Epithelial cell of esophagus (primary cell): ENCODE measurements at places on chromosomes 12 and 14.
A peak's percentile ranks its signal among the peaks of the same experiment; 100 is the strongest.

DNA sequence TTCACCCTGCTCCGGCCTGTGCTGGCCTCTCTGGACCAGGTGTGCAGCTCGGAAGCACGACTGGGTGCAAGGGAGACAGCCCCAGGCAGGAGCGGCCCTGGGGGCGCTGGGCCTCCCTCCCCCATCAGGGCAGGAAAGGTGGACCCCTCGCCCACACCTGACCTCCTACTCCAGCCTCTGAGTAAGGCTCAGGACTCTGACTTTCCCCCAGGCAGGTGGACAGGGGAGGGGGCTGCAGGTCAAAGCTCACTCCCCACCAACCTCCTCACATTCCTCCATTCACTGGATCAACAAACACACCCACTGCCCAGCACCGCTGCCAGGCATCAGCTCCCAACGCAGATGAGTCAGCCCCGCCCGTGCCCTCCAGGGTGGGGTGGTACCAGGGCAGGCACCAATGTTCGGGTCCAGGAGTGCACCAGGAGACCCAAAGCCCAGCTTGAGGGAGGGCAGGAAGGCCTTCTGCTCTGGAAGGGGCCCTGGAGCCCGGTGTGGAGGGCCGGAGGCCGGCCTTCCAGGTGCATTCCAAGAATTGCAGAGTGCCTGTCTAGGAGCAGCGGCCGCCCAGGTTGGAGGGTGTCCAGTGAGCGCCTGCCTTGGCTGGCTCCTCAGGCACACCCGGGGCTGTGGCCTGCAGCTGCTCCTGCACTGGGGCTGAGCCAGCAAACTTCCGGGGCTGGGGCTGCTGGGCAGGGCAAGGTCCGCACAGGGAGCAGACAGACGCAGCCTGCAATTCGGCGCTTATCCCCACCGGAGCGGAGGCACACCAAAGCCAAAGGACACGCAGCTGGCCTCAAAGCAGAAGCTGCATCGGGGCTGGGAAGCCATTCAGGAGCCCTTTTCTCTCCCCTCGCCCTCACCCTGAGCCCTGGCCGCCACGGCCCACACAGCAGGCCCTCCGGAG is 1.6 kb upstream of the INF2 start:
- peak; percentile 79 for DNase-seq

DNA sequence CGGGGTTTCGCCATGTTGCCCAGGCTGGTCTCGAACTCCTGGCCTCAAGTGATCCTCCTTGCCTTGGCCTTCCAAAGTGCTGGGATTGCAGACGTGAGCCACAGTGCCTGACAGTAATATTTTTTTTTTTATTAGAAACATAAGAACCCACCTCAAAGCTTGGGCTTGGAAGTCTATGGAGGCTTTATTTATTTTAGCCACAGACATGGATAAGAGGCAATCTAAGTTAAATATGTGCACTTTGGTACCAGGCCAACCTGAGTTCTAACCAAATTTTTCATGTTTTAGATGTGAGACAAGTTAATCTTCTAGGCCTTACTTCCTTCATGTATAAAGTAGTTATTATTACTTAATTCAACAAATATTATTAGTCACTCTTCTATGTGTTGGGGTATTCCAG is 96.9 kb downstream of the RAD51B start:
- no peak for DNase-seq

DNA sequence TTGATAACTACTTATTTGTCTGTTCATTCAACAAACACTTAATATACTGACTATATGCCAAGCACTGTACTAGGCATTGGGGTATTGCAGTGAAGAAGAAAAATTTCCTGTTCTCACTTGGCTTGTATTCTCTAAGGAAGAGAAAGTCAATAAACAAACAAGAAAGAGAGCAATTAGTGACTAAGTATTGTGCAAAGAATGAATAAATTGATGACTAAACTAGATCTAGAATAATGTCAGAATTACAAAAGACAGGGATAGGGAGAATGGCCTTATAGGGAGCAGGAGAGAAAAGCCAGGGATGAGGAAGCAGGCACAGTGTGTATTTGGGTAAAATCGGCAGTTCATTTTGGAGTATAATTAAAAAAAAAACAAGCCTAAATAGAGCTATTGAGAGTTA is 4.2 kb upstream of the LIN7A start:
- peak; percentile 50 for DNase-seq

GRCh38 chr12:44375694-44376093 is 500.4 kb downstream of the NELL2 start:
- DNase-seq = no peak

DNA sequence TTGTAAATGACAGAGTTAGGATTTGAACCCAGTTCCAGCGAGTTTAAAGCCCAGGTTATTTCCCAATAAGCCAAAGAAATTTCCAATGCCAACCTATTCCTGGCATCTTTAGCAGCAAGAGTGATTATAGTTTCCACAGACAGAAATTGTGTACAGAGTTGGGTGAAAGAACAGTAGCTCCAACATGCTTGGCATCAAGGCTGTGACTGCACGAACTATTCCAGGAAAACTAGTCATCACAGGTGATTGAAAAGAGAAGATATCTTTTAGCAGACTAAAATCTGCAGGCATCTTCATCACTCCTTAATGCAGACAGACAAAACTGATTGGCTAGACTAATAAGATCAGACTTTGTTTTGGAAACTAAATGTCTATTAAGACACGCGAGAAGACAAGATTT is 262.7 kb upstream of the PLEKHG7 start:
- DNase-seq = no peak

DNA sequence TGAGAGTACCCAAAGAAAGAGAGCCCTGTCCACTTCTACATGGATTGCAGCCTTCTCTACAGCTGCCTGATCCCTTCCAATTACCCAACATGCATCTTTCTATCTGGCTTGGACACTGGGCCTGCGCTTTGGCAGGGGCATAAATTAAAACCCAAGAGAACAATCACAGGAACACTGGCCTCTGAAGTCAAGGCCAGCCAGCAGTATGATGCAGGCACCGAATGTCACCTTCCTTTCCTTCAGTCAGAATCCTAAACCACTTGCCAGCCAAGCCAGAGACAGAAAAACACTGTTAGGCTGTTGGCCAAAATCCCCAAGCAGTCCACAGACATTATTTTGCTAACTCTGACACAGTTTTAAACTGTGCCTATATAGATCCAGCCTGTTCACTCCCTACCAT is 113.7 kb downstream of the DUSP6 start:
- DNase-seq = no peak

- no peak for DNase-seq
Observed at GRCh38 chr14:101186992-101187815, 283.7 kb upstream of the RTL1 start.

GRCh38 chr14:86221755-86222154 is 691.8 kb downstream of the FLRT2 start:
- DNase-seq = no peak
